ENCODE measurements at places on chromosomes 2 and 18. TPM values are rescaled to one million over a fixed set of nuclear protein-coding genes. Genes with fewer than 3 reads are reported as not detected.

Gene REG1B
- 1.7 TPM for polyA plus RNA-seq

Gene SLC11A1
- 19.7 TPM for polyA plus RNA-seq

Gene INHA
- 0.49 TPM for polyA plus RNA-seq

Gene CCDC85A
- 4.1 TPM for polyA plus RNA-seq

Gene RELCH
- 12.8 TPM for polyA plus RNA-seq

Gene ARHGEF33
- polyA plus RNA-seq = 0.99 TPM

Gene ST8SIA5
- 0.19 TPM for polyA plus RNA-seq

Gene PARD3B
- polyA plus RNA-seq = 9.1 TPM
